Stimulated activated CD8-positive, alpha-beta memory T cell treated with anti-CD3 and anti-CD28 coated beads, Interleukin-2, amount 100 ng/mL, for 48 hours (primary cell): ENCODE measurements at places on chromosomes 5 and 9.

DNA sequence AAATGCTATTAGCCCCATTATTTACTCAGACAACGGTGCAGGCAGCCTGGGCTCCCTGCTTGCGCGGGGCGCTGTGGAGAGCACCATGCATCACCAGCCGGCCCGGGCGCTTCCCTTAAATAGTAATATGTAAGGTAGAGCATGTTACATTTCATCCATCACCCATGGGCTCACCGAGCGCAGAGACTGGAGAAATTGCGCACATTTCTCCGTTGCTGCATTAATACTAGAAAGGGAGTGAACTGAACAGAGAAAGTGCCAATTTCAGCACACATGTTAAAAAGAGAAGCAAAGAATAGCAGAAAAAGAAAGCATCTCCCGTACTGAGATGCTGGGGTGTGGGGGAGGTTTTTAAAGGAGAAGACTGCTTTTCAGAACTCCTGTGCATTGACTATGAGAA lies 400.3 kb downstream of the ZSWIM6 start:
- no peak for DNase-seq

GRCh38 chr9:73719660-73720059 lies 568.0 kb downstream of the ANXA1 start:
- no peak for DNase-seq

GRCh38 chr5:76363352-76364225 lies 39.5 kb upstream of the IQGAP2 start:
- DNase-seq, result no peak

GRCh38 chr9:81693671-81694378 lies 4.5 kb upstream of the TLE1 start:
- DNase-seq, result no peak

DNA sequence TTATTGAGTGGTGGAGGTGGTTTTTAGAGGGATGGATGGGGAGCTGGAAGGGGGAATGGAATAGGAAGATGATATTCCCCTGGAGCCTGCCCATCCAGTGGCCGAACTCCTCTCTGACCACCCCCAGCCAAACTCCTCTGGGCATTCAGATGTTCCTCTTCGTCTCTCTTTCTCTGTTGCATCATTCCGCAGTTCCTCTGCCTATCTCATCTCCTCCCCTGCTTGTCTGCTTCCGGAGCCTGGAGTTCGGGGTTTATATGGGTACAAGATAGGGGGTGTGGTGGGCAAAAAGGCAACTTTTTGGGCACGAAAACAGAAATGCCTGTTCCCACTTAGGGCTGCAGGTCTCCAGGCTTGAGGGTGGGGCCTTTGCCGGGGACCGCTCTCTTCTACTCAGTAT lies 12.2 kb upstream of the CDK5RAP2 start:
- DNase-seq, result no peak

- DNase-seq, result no peak
These were observed 203.1 kb downstream of the WDR70 start for GRCh38 chr5:37582202-37582601.

DNA sequence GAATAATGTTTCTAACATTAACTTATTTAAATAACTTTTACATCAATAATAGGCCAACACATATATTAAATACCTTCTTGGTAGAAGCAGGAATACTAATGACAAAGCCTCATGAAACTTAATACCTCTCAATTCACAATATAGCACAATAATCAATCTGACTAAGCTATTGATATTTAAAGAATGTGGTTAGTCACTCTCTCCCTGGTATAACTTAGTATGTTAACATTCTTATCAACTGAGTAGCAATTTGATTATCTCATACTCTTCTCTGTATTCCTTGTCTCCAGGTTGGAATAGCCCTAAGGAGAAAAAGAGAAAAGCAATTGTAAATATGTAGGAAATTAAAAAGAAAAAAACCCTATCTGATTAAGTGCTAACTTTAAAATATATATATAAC lies 4.9 kb upstream of the PGGT1B start:
- no peak for DNase-seq

GRCh38 chr9:75071530-75072122 lies 16.3 kb downstream of the NMRK1 start:
- peak; percentile 20 for DNase-seq

- DNase-seq, result no peak
These were observed 19.5 kb downstream of the TLE1 start for GRCh38 chr9:81669866-81670265.

DNA sequence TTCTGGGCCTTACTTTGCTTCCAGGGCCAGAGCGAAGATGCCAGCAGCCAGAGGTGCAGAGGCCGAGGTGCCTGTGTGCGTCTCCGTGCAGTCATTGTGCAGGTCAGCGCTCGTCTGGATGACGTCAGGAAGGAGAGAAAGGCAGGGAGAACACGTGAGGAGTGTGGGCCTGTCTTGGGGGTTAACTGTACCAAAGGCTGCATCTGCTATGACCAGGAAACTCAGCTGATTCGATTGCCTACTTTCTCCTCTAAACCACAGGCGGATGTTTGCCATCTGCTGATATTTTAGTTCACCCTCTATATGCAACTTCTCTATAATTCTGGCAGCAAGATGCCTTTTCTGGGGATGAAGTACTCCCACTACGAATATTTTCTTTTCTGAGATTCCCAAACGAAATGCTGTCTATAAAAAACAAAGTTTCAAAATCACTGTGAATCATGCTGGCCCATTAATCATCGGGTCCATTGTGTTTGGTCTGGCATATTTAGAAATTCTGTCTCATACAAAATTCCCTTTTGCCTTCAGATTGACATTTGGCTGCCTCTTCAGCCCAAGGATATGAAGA lies 24.8 kb downstream of the PCSK1 start:
- no peak for DNase-seq

DNA sequence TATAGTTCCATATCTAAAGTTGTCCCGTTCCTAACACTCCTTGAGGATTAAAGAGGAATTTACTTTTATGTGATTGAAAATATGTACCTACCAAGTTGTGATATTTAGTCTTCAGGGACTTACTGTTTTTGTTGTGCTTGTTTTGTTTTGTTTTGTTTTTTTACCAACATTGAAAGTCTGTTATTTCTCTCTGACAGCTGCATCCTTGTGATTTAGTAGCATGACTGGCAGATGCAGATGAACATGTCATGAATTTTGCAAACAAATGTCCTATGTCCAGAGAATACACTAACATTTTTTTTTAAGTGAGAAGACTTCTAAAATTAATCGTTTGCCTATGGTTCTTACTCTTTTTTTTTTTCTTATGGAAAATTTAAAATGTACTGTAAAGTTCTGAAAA lies 85.4 kb downstream of the MAN2A1 start:
- no peak for DNase-seq

- no peak for DNase-seq
These were observed 66.1 kb downstream of the PTPDC1 start for GRCh38 chr9:94150279-94150828.

DNA sequence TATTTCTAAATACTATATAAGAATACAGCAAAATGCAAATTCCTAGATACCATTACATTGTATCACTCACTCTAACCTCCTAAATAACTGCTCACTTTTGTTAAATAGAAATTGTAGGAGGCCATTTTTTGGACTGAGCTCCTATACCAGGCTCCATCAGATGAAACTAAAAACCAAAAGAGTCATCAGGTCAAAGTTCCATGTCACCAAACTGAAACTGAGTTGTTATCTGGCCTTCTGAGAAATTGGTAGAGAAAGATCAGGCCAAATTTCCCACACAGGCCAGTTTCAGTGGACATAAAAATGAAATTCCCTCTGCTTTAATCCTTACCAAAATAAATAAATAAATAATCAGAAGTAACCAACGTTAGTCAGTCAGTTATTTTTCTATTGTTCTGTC lies 13.8 kb upstream of the SNX2 start:
- DNase-seq, result no peak

GRCh38 chr5:42059291-42059690 lies 134.2 kb downstream of the FBXO4 start:
- no peak for DNase-seq

GRCh38 chr5:151600069-151600665 lies 9.0 kb upstream of the FAT2 start:
- DNase-seq, result no peak

- DNase-seq, result no peak
These were observed 109.0 kb downstream of the CYLC2 start for GRCh38 chr9:103104101-103104500.

- no peak for DNase-seq
These were observed 74.7 kb upstream of the SPIN1 start for GRCh38 chr9:88313364-88314220.

DNA sequence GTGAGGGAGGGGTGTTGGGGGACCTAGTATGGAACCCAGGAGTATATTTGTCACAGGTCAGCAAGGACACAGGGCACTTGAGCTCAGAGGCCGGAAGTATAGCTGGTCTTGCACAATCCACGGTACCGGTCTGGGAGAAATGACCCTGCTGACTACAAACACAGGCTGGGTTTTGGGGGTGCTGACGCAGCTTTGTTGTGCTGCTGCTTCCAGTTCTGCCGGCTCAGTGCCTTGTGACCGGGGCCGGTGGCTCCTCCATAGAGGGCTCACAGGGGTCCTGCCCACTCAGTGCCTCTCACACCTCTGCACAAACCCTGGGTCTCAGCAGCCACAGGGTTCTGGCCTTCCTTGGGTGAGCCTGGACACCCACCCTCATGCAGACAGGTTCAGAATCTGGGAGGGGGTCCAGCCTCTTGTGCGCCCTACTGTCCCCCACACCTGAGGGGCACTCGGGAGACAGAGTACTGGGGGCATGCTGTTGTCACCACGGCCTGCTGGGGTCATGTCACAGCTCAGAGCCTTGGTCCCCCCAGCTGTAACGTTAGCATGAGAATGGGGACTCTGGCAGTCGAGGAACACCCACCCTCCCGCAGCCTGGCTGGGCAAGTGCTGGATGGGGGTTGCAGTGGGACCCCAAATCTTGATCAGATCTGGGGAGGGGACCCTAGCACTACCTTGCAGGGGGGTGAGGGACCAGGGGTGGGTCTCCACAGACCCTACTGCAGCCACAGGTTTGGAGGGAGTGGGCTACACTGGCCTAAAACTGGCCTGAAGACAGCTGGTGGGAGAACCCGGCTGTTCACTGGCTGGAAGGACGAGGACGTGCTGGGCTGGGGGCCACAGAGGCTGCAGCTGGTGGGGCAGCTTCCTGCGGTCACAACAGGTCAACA lies 17.7 kb downstream of the NINJ1 start:
- no peak for DNase-seq

GRCh38 chr5:26329562-26330189 lies 708.7 kb downstream of the CDH9 start:
- DNase-seq, result no peak

DNA sequence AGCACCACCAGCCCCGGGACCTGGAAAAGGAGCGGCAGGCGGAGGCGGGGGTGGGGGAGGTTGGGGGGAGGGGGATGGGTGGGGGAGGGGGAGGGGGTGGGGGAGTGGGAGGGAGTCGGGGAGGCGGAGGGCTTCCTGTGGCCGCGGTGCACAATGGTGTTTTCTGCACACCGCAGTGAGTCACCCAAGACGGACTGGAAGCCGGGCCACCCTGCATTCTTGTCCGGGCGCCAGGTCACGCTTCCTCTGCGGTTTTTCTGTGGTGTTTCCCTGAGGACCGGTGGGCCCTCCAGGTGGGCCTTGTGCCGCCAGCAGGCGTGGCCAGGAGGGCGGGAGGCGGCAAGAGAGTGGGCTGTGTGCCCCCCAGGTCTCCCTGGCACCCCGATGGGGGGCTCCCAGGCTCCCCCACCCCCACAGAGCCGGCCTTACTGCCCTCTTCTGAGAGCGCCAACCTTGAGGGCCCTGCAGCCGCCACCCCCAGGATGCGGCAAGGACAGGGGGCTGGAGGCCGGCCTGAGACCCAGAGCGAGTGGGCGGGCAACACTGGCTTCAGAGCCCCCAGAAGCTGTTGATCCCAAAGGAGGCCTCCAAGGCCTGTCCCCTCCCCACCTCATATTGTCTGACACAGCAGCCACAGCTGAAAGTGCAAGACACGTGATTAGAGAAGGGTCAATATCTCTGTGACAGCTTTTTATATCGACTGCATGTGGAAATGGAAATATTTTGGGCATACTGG lies 11.1 kb downstream of the EXD3 start:
- peak; percentile 39 for DNase-seq
